RPMI8226 (cell line): ENCODE measurements at places on chromosomes 5 and 9.

- DNase-seq, result no peak
Observed at GRCh38 chr5:38420246-38420645, 136.2 kb downstream of the LIFR start.

DNA sequence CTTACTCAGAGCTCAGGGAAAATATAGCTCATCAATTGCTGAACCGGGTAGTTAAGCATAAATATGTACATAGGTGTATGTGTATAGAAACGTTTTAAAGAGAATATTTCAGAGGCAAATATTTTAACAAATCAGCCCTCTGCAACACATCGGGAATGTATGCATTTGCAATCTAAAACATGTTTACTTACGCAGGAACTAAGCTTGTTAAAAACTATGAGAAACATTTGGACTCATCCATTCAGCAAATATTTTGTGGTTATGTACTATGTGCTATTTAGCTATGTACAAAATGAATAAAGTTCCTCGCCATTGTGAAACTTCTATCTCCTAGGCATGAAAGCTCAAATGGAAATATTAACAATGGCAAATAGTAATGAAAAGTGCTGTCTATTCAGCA lies 469.9 kb downstream of the ARHGEF28 start:
- no peak for DNase-seq

GRCh38 chr5:72523960-72524582 lies 16.9 kb upstream of the ZNF366 start:
- DNase-seq, result peak; percentile 66

DNA sequence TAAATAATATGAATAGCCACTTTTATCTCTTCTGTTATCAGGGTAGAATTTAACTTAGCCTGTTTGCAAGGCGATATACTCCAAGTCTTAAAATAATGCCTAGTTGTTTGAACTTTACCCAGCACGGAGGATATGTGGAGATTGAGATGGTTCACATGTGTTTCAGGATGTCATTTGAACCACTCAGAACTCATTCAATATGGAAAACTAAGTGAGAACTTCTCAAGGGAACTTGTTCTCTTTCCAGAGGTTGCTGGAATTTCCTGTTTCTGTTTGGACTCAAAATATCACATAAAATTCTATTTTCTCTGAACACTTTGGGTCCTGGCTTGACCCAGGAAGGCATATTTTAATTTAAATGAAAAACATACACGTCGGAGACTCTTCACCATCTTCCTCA lies 139.1 kb upstream of the MYO10 start:
- no peak for DNase-seq

DNA sequence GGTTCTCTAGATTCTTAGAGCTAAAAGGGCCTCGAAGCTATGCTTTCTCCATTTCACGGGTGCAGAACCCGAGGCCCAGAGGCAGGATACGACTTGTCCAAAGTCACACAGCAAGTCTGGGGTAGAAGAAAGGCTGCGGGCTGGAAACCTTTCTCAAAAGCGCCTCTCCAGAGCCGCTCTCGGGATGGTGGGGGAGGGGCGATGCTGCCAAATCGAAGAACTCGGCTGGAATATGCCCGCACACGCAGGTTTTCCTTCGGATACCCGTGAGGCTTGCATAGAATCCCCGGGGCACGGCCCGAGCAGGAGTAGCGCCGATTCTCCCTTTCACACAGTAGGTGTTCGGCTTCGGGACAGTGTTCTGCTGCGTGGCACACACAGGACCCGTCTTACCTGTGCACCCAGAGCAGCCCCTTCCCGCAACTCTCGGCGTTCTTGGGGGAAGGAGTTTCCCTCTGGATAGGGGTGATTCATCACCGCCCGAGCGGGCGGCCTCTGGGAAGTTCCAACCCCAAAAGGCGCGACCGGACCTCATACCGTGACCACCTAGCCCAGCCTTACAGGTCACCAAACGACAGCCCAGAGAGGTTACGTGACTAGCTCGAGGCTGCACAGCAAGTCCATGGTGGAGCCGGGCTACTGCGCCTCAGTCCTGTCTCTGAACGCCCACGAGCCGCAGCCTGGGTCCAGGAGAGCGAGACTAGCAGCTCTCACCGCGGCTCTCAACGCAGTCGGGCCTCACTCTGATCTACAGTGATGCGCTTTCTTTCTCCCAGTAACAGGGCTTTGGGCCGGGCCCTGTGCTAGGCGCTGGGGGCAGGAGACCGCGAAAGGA lies 4.1 kb downstream of the PAX5 start:
- no peak for DNase-seq

DNA sequence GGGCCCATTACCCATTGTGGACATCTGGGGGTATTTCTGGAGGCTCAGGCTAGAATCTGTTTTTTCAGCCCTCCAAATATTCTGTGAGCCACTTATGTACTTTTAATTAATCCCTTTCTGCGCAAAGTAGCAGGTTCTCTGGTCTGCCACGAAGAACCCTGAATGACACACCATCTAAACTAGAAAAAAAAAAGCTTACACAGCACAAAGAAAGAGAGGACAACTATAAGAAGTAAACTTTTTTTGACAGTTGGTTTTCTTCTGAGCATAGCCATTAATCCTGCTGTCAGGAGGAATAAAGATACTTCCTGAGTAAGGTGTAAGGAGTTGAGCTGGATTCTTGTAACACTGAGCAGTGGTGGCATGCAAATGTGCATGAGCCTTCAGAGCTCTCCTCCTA lies 327.5 kb downstream of the TMEM232 start:
- no peak for DNase-seq

- DNase-seq, result no peak
Observed at GRCh38 chr5:28313321-28313951, 1275.0 kb upstream of the CDH9 start.
